Peyer's patch (tissue), 4 donors: ENCODE measurements at places on chromosomes 2 and 18.

DNA sequence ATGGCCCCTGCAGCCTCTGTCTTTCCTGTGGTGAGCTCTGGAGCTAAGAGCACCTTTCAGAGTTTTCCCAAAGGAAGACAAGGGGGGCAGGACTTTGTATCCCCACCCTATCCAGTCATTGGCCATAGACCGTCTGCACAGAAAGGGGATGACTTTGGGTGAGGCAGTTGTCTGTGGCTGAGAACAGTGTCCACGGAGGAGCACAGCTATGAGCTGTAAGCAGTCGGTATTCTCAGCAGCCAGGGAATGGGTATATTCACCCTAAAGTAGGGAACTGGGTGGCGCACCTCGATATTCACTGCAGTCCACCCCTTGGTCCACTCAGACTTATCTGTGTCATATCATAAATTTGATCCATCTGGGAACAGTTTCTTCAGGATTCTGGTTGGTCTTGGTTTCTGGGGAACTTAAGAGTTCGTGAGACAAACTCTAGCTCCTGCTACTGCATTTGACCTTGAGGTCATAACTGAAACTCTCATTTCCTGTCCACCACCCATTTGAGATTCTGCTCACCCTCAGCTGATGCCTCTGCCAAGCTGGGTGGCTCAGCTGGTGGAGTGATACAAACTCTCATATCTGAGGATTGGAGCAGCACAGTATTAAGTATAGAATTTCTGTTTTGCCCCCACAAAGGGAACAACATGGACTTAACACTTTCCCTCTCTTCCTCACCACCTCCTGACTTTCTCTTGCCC, 45.2 kb upstream of the SCG2 start:
- DNase-seq: no peak

DNA sequence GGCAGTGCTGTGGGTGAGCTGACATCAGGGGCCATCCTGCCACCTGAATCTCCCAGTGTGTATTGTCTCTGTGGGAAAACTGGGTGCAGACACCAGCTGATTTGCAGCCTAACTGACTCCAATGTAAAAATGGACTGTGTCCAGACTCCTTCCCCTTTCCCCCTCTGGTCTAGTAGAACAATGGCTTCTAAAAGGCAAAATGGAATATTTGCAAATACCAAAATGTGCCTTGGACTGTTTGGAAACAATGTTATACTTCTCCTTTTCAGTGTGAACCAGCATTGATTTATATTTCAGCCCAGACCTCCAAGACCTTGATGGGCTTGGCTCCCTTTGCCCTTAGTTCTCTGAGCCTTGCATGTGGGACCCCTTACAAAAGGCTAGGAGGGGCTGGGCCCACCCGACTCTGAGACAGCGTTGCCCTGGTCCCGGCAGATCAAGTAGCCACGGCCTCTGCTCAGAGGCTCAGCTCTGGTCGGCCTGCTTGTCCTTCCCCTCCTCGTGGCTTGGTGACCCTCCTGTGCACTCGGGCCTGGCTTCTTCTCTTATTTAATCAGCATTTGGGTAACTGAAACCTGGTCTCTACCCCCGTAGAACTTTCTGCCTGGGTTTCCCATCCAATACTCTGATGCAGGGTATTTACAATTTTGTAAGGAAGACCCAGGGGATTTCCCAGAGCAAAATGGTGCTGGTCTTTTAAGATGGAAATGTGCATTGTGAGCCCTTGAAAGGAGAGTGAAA, 18.0 kb upstream of the ACKR3 start:
- no peak for DNase-seq

DNA sequence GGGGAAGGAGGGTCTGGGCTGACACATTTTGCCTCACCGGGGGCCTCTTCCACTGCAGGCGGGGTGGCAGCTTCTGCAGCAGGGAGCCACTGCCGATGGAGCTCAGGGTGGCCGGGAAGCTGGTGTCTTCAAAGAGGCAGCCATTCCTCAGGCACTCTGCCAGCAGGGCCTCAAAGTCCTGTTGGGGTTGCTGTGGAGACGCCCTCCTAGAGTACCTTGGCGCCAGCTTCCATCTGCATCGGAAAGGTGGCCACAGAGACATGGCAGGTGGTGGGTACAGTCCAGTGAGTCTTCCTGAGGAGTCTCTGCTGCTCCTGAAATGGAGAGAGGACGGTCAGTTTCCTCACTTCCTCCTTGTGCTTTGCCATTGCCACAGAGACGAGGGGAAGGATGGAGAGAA, 12.1 kb downstream of the CAPN14 start:
- no peak for DNase-seq

DNA sequence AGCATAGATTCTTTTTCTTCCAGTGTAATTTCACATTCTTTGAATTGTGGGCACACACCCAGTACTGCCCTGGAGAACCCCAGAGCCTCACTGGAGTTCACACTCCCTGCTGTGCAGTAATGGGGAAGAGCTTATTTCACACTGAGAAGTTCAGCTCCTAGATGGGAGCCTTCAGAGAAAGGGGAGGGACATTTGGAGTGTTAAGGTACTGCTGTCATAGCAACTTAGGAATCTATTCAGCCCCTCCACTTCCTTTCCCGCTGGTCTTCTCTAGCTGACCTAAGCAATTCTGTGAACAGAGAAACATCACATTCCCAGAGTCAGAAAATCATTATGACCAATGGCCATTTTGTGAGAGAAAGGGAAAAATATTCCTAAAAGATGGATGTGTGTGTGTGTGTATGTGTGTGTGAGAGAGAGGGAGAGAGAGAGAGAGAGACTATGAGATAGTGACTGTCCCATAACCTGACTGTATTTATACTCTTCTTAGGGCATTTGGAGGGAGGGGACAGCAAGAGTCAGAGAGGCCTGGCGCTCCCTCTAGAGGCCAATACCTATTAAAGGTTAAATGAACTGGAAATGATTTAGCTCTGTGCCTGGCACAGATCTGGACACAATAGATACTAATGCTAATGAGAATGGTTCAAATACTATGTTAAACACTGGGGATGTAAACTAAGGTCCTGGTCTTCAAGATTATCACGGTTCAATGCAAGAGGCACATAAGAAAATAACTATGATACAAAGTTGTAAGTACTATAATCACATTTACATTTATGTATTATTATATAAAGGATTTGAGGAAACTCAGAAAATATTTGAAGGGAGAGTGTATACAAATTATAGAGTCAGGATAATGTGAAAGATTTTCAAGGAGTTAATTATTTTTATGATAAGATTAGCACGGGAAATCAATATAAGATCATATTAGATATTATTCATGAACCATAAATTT, 41.5 kb upstream of the RPE start:
- DNase-seq: peak; percentile 75
